ENCODE measurements at places on chromosomes 1 and 21.

- DNase-seq: no peak
Measured at GRCh38 chr1:205188098-205188497, 23.4 kb downstream of the DSTYK start.

DNA sequence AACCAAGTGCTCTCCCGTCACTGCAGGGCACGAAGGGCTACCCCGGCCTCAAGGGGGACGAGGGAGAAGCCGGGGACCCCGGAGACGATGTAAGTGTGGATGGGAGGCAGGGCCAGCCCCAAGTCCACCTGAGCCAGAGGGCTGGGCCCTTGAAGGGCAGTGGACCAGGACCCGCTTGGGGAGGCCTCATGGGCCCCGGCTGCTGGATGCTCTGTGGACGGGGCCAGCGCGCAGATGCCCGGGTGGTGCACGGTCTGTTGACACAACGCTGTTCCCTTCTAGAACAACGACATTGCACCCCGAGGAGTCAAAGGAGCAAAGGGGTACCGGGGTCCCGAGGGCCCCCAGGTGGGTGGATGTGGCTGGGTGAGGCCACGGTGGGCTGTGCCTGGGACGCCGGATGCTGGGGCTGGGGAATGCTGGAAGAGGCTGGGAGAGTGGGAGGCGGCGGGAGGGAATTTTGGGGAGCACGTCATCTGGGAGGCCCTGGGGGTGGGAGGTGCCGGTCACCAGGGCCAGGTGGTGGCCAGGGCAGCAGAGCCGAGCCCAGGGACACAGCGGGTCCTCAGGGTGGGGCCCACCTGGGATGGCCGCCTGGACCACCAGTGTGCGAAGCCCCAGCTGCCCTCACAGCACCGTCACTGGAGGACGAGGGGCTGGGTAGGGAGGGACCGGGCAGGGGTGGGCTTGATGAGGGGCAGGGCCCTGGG is 17.5 kb downstream of the COL6A1 start:
- DNase-seq: no peak

- DNase-seq: no peak
Measured at GRCh38 chr21:18468790-18469189, 65.2 kb upstream of the TMPRSS15 start.

GRCh38 chr1:26044414-26044813 is 1.5 kb downstream of the SLC30A2 start:
- no peak for DNase-seq

GRCh38 chr1:197761654-197762053 is 13.6 kb downstream of the DENND1B start:
- no peak for DNase-seq

DNA sequence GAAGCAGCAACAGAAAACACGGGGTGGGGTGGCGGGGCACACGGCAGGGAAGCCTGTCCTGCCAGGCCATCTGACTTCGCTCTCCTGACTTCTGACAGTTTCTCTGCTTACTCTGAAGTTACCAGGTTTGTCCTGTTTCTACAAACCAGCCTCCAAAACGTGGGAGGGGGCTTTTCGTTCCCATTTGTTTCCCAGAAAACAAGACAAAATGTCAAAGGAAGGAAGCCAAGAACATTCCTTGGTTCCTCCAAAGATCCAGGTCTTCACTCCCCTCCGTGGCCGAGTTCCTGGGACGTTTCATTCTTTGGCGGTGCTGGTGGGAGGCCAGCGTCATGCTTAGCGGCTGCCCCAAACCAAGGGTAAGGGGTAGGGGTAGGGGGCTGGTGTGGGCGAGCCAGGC is 49.6 kb downstream of the MEGF6 start:
- no peak for DNase-seq

DNA sequence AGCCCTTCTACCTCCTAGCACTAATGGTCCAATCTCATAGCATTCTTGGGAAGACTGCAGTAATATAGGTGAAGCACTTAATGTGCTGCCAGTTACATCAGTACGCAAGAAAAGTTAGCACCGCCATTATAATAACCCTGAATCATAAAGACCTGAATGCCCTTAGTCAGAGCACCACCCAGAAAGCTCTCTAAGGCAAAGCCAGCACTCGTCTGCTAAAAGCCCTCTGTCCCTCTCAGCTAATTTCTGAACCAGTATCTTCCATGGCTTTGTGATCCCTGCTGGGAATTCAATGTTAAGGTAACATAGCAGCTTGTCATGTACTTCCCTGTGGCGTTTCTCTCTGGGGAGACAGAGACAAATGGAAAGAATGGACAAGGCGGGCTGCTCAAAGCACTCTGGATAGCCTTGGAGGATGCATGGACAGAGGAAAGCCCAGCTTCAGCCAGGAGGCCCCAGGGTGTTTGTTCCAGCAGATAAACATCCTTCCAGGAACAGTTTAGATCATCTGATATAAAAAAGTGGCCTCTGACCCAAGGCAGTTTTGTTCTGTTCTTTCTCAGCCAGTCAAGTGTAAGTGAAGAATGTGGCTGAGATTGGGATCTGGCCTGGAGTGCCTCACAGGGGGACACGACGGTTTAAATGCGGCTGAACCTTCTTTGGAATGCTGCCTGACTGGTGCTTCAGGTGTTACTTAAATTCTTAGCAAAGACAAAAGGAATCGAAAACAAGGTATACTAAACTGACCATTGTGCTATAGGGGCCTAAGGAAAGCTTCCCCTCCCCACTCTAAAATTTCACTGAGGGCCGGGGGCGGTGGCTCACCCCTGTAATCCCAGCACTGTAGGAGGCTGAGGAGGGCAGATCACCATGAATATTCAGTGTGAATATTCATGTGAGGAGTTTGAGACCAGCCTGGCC is 58.1 kb upstream of the VTCN1 start:
- no peak for DNase-seq

DNA sequence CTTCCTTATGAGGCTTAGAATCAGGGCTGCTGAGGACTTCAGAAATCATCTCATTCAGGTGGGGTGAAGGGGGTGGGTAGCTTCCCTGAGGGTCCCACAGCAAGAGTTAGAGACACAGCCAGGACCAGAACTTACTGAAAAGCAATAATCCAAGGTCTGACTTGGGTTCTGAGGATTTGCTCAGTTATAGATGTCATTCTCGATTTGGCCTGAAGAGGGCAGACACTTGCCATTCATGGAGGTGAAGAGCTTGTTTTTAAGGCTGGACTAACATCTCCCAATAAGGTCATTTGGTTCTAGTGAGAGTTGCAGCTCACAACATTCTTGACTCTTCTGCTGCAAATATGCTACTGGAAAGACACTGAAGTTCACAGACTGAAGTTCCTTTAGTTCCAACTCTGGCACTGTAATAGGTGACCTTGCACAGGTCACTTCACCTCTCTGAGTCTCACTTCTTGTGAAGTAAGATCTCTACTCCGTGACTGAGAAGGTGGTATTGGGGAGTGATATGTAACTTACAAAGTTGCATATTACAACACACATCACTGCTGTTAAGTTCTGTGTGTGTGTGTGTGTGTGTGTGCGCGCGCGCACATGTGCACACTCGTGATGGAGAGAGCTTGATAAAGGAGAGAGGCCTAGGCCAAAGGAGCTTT is 69.8 kb upstream of the DIRAS3 start:
- peak; percentile 44 for DNase-seq

GRCh38 chr21:27418346-27418745 is 451.5 kb upstream of the ADAMTS5 start:
- no peak for DNase-seq

GRCh38 chr1:91572044-91572443 is 71.4 kb downstream of the CDC7 start:
- DNase-seq: no peak

- DNase-seq: no peak
Measured at GRCh38 chr21:15363921-15364320, 299.1 kb upstream of the NRIP1 start.

DNA sequence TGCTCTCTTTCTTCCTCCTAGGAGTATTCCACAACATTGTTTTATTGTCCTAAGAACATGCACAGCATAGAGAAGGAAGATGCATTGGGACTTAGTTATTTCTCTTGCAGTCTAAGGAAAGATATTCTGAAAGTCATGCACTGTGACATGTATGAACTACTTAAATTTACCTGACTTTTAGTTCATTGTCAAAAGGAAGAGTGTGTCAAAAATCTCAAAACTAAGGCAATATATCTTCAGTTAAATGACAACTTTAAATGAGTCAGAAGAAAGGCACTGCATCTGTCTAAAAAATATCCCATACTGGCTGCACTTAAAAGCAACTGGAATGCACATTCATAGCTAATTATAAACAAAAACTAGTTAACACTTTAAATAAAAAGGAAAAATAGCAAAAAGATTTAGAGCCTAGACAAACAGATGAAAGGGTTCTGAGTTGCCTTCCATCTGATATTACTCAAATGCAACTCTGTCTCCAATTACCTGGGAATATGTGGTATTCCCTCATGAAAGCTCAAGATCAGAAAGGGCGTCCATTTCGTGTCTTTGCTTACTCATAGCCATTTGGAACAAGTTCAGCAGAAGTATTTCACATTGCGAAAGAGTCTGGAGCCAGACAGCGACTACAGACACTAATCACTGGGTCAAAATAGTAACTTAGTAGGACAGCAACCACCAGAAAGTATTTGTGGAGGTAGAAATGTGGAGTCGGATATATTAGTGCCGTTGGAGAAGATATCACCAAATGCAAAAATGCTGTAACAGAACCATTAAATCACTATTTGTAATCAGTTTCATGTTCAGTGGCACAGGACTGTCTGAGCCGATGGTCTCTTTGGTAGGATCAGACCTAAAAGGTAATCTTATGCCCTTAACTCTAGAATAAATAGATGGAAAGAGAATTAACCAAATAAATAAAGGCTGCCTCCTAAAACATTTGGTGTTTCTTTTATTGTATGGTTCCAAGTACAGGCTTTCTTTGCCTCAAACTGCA is 225.7 kb downstream of the GREM2 start:
- DNase-seq: no peak

GRCh38 chr21:42722808-42723473 is 69.5 kb downstream of the PDE9A start:
- no peak for DNase-seq

GRCh38 chr1:10451287-10451686 is 1.5 kb downstream of the CORT start:
- DNase-seq: peak; percentile 62

DNA sequence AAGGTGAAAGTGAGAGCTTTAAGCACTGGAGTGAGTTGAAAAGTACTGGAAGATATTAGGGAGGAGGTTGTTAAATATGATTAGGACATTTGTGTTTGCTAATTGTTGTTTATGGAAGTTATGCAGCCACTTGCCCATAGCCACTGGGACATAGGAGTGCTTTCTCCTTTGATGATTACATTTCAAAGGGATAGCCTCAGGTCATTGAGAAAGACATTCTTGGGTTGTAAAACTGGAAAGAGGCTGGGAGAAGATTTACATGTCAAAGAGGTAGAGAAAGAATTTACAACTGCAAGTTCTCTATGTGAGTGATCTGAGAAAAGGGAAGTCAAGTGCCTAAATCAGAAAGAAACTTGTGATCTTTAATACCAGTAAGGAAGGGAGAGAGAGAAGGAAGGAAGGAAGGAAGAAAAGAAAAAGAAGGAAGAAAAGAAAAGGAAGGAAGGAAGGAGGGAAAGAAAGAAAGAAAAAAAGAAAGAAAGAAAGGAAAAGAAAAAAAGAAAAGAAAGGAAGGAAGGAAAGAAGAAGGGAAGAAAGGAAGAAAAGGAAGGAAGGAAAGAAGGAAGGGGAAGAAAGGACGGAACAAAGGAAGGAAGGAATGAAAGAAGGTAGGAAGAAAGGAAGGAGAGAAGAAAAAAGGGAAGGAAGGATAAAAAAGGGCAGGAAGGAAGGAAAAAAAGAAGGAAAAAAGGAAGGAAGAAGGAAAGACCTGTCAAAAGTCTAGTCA is 284.6 kb upstream of the DPYD start:
- no peak for DNase-seq

- no peak for DNase-seq
Measured at GRCh38 chr1:22688466-22688865, 22.2 kb upstream of the EPHB2 start.

- peak; percentile 74 for DNase-seq
Measured at GRCh38 chr1:187264995-187265602, 436.4 kb downstream of the PLA2G4A start.

- DNase-seq: no peak
Measured at GRCh38 chr1:56472860-56473259, 106.5 kb downstream of the PLPP3 start.

DNA sequence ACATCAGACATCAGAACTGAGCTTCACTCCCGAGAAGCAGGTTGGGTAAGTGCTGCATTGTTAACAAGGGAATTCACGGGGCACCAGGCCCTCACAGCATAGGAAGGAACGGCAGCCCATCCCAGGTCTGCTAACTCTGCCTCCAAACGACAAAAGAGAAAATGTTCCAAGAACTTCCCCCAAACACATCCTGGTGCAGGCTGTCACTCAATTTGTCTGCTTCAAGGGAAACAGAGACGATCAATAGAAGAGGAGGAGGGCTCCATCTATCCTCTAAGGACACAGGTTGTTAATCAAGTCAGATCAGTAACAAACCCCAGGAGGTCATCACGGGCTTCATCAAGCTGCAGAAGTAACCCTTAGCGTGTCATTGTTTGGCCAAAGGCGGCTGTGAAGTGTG is 3.5 kb upstream of the TSPEAR start:
- no peak for DNase-seq

DNA sequence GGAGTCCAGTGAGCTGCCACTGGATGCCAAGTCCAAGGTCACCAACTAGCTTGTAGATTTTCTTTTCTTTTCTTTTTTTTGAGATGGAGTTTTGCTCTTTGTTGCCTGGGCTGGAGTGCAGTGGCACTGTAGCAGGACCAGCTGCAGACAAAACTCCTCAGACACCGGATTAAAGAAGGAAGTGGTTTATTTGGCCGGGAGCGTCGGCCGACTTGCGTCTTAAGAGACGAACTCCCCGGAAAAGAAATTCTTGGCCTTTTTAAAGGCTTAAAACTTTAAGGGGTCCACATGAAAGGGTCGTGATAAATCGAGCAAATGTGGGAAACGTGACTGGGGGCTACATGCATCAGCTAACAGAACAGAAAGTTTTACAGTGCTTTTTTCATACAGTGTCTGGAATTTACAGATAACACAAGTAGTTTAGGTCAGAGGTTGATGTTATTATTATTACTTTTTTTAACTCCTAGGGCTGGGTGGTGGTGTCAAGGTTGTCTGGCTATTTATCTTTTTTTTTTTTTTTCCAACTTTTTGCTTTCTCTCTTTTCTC is 36.4 kb upstream of the CFAP126 start:
- DNase-seq: no peak

DNA sequence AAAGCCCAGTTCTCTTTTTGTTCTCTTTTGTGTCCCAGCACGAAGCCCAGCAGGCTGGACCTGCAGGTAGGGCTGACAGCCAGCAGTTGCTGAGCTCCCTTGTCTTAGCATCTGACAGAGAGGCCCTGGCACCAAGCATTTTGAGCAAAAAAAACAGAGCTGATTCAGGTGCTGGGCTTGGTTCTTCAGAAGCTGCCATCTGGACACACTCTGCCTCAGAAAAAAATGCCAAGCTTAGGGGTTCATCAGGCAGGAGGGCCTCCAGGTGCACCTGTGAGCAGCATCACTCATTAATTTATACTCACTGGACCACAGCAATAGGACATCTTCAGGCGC is 167.1 kb upstream of the PLD5 start:
- DNase-seq: no peak

- peak; percentile 44 for DNase-seq
Measured at GRCh38 chr1:245060684-245061374, 94.0 kb upstream of the KIF26B start.

Data from DMS 273 treated with DMSO at 0.1 percent for 48 hours (cell line).